NCI-H1092 (cell line): ENCODE measurements at places on chromosomes 16 and 17.

- DNase-seq: no peak
Measured at GRCh38 chr17:18070861-18071340, 16.8 kb upstream of the DRG2 start.

- no peak for DNase-seq
Measured at GRCh38 chr17:82611140-82612058, 36.8 kb downstream of the WDR45B start.

DNA sequence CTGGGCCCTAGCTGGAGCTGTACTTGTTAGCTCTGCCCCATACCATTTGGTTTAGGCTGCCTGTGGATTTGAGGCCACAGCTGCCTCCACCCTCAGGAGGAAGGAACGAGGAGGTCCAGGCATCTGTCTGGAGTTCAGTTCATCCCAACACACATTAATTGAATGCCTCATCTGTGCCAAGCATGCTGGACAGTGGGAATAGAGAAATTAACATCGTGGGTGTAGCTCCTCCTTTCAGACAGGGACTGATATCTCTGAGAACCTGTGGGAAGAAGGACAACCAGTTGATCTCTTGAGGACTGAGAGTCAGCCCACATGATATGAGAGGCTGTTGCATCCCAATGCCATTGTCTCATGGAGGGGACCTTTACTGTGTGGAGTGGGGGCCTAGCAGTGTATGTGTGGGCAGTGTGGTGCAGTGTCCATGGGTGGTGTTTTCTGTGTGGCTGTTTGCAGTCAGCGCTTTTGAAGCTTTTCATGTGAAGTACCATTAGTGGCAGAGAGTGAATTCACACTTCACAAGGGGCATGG, 29.4 kb upstream of the DDX52 start:
- no peak for DNase-seq

DNA sequence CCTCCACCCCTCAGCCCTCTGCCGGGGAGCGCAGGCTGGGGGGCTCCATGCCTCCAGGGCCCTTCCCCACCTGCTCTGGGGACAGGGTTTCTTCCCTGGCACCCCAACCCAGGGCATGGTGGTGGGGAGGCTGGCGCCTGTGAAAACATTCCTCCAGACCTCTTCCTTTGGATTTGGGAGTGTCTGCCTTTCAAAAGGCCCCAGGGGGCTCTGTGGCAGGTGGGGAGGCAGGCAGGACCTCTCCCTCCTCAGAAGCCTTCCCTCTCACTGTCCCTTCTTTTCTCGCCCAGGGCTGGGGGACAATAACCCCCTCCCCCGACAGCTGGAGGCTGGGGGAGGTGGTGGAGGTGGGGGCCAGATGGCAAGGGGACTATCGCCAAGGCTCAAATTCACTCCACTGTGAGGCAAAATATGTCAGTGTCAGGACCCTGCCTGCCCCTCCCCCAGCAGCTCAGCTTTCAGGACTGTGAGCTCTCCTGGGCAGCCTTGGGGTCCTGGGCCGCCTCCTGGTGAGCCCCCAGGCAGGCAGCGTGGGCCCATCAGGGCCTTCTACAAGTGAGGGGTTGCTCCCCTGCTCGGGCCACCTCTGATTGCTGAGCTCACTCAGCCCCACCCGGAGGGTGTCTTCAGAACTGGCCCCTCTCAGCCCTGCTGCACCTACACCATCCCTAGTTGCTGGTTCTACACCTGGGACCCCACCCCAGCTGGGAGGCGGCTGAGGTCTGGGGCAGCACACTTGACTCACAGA, 1.8 kb downstream of the CDH15 start:
- no peak for DNase-seq

DNA sequence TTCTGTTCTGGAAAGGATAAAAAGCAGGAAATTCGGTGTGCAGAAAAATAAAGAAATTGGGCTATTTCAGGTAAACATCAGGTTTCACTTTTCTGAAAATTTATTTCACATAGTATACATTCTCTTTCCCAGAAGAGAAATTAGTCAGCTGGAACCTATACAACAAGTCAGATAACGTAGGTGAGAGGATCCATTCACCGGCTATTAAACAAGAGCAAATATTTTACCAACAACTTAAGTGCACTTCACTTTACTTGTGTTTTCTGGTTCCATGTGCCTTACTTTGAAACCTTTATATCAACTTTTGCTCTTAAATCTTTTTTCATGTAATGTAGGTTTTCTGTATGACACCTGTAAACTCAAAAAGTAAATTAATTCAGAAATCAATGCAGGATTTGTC, 839.7 kb downstream of the CDH11 start:
- no peak for DNase-seq

DNA sequence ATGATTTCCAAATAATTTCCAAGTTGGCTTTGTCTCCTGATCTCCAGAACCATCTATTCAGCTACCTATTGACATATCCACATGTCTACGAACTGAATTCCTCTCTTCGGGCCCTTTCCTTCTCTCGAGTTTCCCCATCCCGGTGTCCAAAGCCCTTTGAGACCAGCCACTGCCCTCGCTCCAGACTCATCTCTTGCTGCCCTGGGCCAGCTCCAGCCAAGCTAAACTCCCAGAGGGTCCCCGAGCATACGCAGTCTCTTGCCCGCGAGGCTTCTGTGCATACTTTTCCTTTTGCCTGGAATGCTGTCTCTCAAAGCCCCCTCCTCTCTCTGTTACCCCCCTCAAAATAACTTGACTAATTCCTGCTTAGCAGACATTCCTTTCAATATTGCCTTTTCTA, 27.2 kb upstream of the TBX2 start:
- DNase-seq: no peak

DNA sequence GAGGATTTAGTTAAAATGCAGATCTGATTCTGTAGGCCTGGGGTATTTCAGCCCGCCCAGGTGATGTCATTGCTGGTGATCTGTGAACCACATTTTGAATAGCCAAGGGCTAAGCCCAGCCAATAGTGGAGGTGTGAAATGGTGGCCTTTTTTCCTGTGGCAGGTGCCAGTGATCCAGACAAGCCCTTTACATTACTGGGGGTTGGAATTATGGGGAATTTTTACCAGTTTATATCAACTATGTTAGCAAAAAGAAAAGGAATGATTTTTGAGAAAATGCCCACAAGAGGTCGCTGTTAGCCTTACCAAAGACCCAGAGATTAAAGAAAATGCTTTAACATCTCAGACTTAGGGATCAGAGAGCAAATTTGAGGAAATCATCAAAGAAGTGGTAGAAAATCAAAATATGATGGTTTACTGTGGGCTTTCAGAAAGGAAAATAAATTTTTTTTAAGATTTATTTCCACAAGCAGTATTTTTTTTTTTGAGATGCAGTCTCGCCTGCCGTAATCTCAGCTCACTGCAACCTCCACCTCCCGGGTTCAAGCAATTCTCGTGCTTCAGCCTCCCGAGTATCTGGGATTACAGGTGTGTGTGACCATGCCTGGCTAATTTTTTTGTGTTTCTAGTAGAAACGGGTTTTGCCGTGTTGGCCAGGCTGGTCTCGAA, 3.9 kb downstream of the VPS35L start:
- peak; percentile 64 for DNase-seq

GRCh38 chr16:74716355-74716754, 15.7 kb upstream of the MLKL start:
- no peak for DNase-seq
